ENCODE measurements at places on chromosomes 3 and 15. TPM values are rescaled to one million over a fixed set of nuclear protein-coding genes. Genes with fewer than 3 reads are reported as not detected.

Gene TMC3
- total RNA-seq: not detected

- no peak overlapping the region for H3K27ac ChIP-seq
- no peaks in the 10 kb centered on the region for H3K27me3 ChIP-seq
- H3K36me3 ChIP-seq: peaks cover 91% of the 10 kb centered on the region
- DNase-seq: no peak
- H3K4me1 ChIP-seq: no peaks in the 10 kb centered on the region
These were observed 72.5 kb downstream of the OPA1 start for GRCh38 chr3:193665370-193665989.

Gene GHSR
- total RNA-seq: not detected

DNA sequence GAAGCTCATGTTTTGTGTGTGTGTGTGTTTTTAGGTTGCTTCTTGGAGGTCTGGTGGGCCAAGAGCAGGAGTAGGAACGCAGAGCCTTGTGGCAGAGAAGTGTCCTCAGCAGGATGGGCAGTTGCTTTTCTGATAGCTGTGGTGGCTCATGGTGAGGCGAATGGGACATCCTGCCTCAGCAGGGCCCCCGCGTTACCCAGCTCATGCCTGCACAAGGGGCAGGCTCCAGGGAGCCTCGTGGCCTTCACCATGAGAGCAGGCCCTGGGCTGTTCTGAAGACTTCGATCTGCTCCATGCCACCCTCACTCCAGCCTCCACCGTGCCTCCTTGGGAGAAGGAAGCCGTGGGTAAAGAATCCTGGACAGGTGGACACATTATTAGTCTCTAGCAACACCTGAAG, 33.4 kb upstream of the CTXND1 start:
- DNase-seq: no peak
- H3K4me3 ChIP-seq: no peak overlapping the region
- no peaks in the 10 kb centered on the region for H3K27me3 ChIP-seq
- no peaks in the 10 kb centered on the region for H3K4me1 ChIP-seq
- no peaks in the 10 kb centered on the region for H3K36me3 ChIP-seq

DNA sequence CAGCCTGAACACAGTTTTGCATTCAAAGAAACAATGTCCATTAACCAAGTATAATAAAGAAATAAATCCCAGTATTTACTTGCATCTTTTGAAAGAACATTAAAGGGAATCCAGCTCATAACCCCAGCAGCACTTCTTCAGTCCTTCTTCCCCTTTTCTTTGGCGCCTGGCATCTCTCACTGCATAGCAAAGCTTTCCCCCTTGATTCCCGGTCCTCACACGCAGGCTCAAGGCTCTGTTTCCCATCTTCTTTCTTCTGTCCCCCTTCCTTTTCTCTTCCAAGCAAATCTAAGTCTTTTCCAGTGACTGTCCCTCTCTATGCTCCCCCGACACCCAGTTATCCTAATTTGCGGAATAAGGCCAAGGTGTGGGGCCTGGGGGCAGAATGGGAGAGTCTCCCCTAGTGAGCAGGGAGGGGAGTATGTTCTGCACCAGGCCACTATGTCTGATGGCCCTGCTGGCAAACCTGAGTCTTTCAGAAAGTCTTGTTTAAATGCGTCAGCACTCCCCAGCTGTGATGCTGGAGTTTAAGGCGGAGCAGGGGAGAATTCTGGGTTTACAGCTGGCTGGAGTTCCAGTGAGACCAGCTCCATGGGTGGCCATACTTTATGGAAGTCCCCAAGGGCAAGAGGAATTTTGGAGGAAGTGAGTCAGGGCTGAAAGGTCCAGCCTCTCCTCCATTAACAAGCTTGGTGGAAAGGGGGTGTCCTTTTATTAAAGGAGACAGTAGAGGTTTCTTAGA, 42.1 kb downstream of the GOLGA6A start:
- H3K36me3 ChIP-seq: peaks cover 18% of the 10 kb centered on the region
- peaks cover 16% of the 10 kb centered on the region for H3K4me1 ChIP-seq
- no peak overlapping the region for H3K27ac ChIP-seq

Gene SACM1L
- 52.7 TPM for total RNA-seq

DNA sequence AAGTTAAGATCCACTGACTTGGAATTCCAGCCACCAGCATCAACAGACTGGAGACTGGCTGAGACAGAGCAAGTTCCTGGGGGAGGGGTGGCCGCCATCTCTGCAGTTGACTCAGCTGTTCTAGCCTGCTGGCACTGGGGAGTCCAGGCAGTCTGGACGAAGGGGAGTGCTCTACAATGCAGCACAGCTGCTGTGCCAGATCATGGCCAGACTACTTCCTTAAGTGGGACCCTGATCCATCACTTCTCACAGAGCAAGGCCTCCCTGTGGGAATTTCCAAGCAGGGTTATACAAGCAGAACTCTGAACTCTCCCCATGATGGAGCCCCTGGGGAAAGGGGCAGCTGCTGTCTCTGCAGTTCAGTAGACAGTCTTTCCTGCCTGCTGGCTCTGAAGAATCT, 35.2 kb downstream of the PYGO1 start:
- H3K27ac ChIP-seq: no peak overlapping the region
- H3K27me3 ChIP-seq: no peaks in the 10 kb centered on the region
- H3K4me3 ChIP-seq: no peak overlapping the region
- H3K4me1 ChIP-seq: no peaks in the 10 kb centered on the region

Data from K562 (cell line).